ENCODE measurements at places on chromosomes 1 and 21. TPM values are rescaled to one million over a fixed set of nuclear protein-coding genes. Genes with fewer than 3 reads are reported as not detected.

Gene NPPA
- total RNA-seq = not detected

Gene CCDC190
- 0.11 TPM for total RNA-seq

Gene LINGO4
- under 0.01 TPM for total RNA-seq

Gene NPL
- 2.0 TPM for total RNA-seq

Gene OTUD3
- total RNA-seq = 6.2 TPM

Gene AMY1A
- not detected for total RNA-seq

Gene DEGS1
- 110 TPM for total RNA-seq

Gene GPR37L1
- total RNA-seq = not detected

Gene SMIM12
- total RNA-seq = 41.2 TPM
